ENCODE measurements at places on chromosomes 6 and 20.

DNA sequence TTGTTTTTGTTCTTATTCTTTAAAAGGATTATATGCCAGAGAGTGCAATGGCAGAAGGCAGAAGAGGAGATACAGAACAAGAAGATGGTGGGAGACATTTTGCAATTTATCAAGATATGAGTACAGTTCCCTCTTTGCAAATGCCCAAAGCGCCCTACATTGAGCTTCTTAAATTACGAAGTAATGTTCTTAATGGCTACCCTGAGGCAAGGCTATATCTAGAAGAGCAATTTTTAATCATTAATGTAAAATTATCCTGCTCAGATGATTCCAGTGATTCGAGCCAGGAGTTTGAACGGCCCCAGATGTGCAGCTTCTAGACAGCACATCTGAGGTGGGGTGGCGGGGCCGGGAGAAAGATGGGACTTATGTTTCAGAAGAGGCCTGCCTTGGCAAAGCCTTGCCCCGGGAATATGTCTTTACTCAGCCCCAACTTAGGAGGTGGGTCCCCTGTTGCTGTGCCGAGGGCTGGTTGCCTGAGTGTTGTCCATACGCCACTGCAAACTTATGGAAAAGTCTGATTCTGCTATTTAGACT, 84.9 kb upstream of the MLN start:
- H3K27me3 ChIP-seq = peaks cover 25% of the 10 kb centered on the region
- H3K4me3 ChIP-seq = peak overlapping the region; percentile 48
- peaks cover 35% of the 10 kb centered on the region for H3K4me1 ChIP-seq
- no peak for DNase-seq
- peaks cover 2% of the 10 kb centered on the region for H3K36me3 ChIP-seq

DNA sequence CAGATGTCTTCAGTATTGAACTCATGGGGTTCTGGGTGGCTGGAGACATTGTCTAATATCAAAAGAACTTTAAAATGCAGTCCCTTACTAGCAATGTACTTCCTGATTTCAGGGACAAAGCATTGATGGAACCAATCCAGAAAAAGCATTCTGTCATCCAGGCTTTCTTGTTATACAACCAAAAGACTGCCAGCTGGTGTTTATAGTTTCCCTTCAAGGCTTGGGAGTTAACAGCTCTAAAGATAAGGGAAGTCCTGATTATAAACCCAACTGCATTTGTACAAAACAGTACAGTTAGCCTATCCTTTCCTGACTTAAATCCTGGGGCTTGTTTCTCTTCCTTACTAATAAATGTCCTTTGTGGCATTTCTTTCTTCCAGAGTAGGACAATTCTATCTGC, 160.0 kb downstream of the COL21A1 start:
- H3K36me3 ChIP-seq = no peaks in the 10 kb centered on the region
- H3K27me3 ChIP-seq = no peaks in the 10 kb centered on the region
- H3K27ac ChIP-seq = no peak overlapping the region
- H3K4me1 ChIP-seq = no peaks in the 10 kb centered on the region
- H3K4me3 ChIP-seq = no peak overlapping the region

GRCh38 chr20:16397086-16397485, 176.2 kb downstream of the KIF16B start:
- DNase-seq = no peak
- no peaks in the 10 kb centered on the region for H3K27me3 ChIP-seq
- peaks cover 3% of the 10 kb centered on the region for H3K36me3 ChIP-seq
- H3K27ac ChIP-seq = no peak overlapping the region
- H3K4me3 ChIP-seq = no peak overlapping the region
- H3K4me1 ChIP-seq = no peaks in the 10 kb centered on the region

DNA sequence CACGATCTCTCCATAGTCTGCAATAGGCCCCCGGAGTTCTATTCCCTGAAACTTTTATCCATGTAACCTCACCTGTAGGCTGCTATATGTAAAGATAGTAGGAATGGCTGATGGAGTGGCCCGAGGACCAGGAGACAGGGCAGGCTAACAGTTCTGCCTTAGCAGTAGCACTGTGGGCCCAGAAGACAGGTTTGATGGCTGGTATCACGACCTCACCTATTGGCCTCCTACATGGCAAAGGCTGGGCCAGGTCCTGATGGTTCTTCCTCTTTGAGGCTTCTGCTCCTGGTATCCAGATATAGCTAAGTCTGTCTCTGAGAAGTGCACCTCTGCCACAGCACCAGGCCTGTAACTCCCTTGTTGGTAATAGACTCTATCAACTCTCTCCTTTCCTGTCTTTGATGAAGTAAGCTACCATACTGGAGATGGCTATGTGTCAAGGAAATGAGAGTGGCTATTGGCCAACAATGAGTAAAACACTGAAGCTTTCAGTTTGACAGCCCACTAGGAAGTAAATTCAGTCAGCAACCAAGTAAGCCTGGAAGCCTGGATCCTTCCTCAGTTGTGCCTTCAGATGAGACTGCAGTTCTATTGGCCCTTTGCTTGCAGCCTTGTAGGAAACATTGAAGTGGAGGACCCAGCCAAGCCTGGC, 5.7 kb downstream of the SPEF1 start:
- no peak overlapping the region for H3K4me3 ChIP-seq
- H3K27me3 ChIP-seq = no peaks in the 10 kb centered on the region
- no peak overlapping the region for H3K27ac ChIP-seq
- peaks cover 4% of the 10 kb centered on the region for H3K36me3 ChIP-seq
- peaks cover 14% of the 10 kb centered on the region for H3K4me1 ChIP-seq

- H3K36me3 ChIP-seq = peaks cover 4% of the 10 kb centered on the region
- H3K4me3 ChIP-seq = no peak overlapping the region
- DNase-seq = no peak
- H3K4me1 ChIP-seq = peaks cover 79% of the 10 kb centered on the region
- no peaks in the 10 kb centered on the region for H3K27me3 ChIP-seq
These were observed 42.8 kb downstream of the RREB1 start for GRCh38 chr6:7150381-7151064.

GRCh38 chr6:50791900-50792508, 26.7 kb upstream of the TFAP2B start:
- H3K4me1 ChIP-seq = no peaks in the 10 kb centered on the region
- H3K36me3 ChIP-seq = no peaks in the 10 kb centered on the region
- no peak for DNase-seq

DNA sequence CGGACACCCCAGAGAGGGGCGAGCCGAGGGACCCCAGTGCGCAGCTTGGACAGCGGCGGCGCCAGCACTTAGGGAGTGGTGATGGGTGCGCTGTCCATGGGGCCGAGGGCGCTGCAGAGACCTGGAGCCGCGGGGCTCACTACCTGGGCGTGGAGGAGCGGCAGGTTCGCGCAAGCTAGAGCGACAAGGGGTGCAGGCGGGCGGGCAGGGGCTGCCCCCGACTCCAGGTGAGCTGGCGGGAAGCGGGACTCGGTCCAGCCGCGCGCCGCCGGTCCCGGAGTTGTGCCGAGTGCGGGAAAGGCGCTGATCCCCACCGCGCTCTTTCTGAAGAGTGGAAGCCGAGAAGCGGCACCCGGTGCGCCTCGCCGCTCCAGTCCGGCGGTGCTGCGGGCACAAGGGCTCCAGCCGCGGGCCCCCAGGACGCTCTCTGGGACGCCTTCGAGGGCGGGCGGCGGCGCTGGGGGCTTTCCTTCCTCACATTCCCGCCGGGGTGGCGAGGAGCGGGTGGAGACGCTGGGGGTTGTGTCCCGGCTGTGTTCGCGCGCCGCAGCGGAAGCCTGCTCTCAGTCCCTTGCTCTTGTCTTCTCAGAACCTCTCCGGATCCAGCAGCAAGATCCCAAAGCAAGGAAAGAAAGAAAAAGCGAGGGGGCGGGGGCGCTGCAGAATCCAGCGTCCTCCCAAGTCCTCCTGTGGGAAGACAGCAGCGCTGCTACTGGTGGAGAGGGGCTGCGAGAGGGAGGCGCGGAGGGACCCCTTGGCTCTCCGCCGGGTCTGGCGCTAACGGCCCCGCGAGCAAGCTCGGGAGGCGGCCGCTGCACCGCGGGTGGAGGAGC, at the start of gene B3GAT2:
TSS of gene B3GAT2 (minus strand) at position 610 of the 833 bp plus-strand sequence. CDS start 631 bp downstream, outside the sequence.
- no peak for DNase-seq
- peaks cover 70% of the 10 kb centered on the region for H3K27me3 ChIP-seq
- H3K27ac ChIP-seq = no peak within 1 kb of the TSS
- H3K4me3 ChIP-seq = peak within 1 kb of the TSS; percentile 79

DNA sequence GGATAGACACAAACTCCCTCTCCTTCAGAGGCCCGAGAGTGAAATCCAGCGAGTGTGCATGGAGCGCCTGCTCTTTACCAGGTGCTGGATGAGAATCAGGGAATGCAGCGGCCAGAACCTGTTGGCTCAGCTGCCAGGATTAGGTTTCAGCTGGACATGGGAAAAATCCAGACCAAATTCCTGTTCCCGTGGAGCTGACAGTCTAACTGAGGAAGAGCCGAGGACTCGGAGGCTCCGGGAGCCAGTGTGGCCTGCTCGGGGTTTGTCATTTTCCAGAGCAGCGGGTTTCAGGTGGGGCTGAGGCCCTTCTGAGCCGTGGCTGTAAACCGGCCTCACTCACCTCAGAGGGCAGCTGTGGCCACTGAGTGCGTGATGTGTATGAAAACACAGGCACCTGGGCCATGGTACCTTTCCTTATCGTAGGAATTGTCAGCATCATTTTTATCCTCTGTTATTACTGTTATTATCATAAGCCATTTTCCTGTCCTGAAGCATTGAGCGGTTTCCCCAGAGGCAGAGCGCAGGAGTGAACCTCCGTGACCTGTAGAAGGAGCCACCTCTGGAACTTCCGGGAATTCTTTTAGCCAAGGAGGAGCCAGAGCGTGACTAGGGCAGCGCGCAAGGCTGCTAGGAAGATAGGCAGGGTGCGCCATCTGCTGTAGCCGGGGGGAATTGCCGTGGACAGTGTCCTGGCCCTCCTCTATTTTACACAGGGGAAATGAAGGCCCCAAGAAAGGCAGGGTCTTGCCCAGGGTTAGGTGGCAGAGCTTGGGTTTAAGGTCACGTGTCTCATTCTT, 27.3 kb downstream of the PKIG start:
- no peaks in the 10 kb centered on the region for H3K27me3 ChIP-seq
- H3K36me3 ChIP-seq = peaks cover 9% of the 10 kb centered on the region
- DNase-seq = peak; percentile 75

GRCh38 chr20:57883224-57883623, 173.4 kb upstream of the PMEPA1 start:
- H3K4me1 ChIP-seq = no peaks in the 10 kb centered on the region
- peaks cover 50% of the 10 kb centered on the region for H3K27me3 ChIP-seq
- no peak for DNase-seq
- no peak overlapping the region for H3K27ac ChIP-seq

DNA sequence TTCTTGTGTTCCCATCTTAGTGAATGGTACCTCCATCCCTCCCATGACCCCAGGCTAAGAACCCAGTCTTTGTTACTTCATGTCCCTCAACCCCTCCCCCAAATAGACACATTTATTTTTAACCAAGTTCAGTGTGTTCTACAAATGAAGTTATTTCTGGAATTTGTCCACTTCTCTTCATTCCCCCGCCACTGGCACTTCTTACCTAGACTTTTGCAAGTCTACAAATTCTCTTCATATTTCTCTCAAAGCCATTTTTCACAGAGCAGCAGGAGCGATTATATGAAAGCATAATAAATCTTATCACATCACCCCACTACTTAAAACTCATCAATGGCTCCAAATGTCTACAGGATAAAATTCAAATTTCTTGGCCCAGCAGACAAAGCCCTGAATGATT, 131.4 kb downstream of the BTBD9 start:
- DNase-seq = no peak
- H3K27ac ChIP-seq = no peak overlapping the region
- H3K4me1 ChIP-seq = peaks cover 7% of the 10 kb centered on the region

DNA sequence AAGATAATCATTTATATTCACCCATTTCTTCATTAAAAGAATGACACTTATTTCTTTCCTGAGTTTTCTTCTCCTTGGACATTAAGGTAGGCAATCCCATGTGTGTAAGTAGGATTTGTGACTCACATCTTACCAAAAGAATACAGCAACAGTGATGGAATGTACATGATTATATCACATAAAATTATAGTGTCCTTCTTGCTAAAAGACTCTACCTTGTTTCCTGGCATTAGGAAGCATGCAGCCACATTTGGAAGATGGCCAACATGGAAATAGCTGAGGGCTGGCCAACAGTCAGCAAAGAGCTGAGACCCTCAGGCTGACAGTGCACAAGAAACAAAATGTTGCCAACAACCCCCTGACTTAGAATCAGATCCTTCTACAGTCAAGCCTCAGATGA, 327.9 kb upstream of the MARCKS start:
- no peak for DNase-seq
- no peaks in the 10 kb centered on the region for H3K36me3 ChIP-seq
- H3K4me3 ChIP-seq = no peak overlapping the region
- H3K27ac ChIP-seq = no peak overlapping the region
- H3K27me3 ChIP-seq = no peaks in the 10 kb centered on the region

DNA sequence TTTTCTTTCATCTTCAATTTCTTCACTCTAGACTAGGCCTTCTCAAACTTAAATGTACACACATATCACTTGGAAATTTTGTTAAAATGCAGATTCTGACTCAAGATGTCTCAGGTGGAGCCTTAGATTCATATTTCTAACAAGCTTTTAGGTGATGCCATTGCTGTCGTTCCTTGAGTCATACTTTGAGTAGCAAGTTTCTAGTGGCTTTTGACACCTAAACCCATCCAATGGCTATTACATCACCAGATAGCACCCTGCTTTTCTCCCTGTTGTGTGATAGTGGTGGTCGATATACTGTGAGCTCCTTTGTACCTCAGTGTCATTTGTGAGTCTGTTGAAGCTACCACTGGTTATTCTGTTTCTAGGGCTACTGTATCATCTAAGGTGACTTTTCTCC, 34.8 kb upstream of the BAG2 start:
- H3K36me3 ChIP-seq = peaks cover 31% of the 10 kb centered on the region
- no peaks in the 10 kb centered on the region for H3K27me3 ChIP-seq
- no peak for DNase-seq
- H3K27ac ChIP-seq = no peak overlapping the region

GRCh38 chr6:13282393-13283069, 45.8 kb downstream of the TBC1D7 start:
- no peaks in the 10 kb centered on the region for H3K27me3 ChIP-seq
- no peaks in the 10 kb centered on the region for H3K4me1 ChIP-seq
- DNase-seq = no peak
- no peak overlapping the region for H3K4me3 ChIP-seq
- peak overlapping the region; percentile 36 for H3K27ac ChIP-seq
- peaks cover 3% of the 10 kb centered on the region for H3K36me3 ChIP-seq

DNA sequence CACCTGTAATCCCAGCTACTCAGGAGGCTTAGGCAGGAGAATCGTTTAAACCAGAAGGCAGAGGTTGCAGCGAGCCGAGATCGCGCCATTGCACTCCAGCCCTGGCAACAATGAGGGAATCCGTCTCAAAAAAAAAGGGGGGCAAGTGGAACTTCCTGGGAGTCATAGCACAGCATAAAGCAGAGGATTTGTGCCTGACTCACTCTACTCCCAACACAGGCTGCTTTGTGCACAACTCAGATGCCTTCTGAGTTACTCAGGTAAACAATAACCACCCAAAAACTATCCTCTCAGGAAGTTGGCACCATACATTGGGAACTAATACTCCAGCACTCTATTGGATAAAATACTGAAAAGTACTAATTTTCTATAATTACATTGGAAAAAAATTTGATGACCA, 2.5 kb upstream of the TMEM244 start:
- H3K36me3 ChIP-seq = peaks cover 7% of the 10 kb centered on the region
- no peak overlapping the region for H3K27ac ChIP-seq
- H3K4me1 ChIP-seq = no peaks in the 10 kb centered on the region
- H3K4me3 ChIP-seq = no peak overlapping the region
- no peak for DNase-seq

- no peaks in the 10 kb centered on the region for H3K36me3 ChIP-seq
- no peak overlapping the region for H3K27ac ChIP-seq
These were observed 266.7 kb upstream of the SULF2 start for GRCh38 chr20:48051794-48052474.

GRCh38 chr6:10587656-10588406, 66.7 kb downstream of the GCNT2 start:
- H3K4me3 ChIP-seq = no peak overlapping the region
- H3K27ac ChIP-seq = no peak overlapping the region
- H3K4me1 ChIP-seq = no peaks in the 10 kb centered on the region

Data from central memory CD8-positive, alpha-beta T cell (primary cell).